Islet precursor cell (in vitro differentiated cells): ENCODE measurements at places on chromosomes 7 and 10.
A peak's percentile ranks its signal among the peaks of the same experiment; 100 is the strongest.

DNA sequence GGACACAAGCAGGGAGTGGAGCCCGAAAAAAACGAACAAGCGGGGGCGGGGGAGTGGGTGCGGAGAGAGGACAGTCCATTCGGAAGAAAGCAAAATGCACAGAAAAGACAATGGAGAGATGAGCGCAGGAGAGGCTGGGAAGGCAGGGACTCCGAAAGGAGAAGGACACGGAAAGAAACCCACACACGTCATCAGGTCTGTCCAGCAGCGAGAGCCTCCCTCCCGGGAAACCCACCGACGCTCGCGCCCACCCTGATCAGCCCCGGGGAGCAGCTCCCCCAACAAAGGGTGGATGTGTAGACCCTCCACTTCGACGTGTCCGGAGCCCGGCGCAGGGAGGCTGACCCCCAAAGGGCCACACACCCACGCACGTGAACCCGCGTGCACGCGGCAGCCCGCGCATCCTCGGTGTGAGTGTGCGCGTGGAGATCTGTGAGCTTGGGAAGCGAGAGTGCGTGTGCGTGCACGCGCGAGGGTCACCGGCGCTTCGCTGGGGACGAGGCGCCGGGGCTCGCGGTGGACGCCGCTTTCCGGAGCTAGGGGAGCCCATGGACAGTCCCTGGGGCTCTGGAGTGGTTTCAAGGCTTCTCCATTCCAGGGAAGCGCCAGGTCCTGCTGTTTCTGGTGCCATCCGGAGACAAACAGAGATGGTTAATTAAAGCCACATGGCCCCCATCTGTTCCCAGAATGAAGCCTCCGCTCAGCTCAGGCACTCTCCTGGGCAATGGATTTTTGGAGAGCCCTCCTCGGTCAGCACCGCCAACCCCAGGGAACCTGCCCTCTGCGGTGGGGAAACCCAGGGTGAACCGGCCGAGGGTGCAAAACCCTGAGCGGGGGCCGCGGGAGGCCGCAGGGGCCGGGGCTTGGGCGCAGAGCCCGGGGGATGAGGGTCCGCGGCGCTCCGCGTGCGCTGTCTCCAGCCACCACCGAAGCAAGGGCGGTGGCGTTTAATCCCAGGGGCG lies 916 bp downstream of the LAMB1 start:
- no peak for DNase-seq

GRCh38 chr10:32263300-32263699 lies 83.7 kb downstream of the EPC1 start:
- DNase-seq = no peak

DNA sequence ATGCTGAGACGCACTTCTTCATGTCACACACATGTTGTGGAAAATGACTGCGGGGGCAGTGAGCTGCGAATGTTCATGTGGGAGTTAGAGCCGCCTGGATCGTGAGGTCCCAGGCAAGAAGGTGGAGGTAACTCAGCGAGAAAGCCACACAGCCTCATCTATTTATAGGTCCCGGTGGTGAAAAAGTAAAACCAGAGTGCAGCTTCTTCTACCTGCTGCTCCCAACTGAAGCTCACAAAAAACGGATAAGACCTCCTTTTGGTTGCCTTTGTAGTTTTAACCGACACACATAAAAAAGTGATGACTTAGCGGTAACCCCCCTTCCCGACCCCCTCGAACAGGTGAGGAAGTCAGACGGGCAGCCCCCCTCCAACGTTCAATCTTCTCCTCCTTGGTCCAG lies 276.9 kb downstream of the GATA3 start:
- no peak for DNase-seq

DNA sequence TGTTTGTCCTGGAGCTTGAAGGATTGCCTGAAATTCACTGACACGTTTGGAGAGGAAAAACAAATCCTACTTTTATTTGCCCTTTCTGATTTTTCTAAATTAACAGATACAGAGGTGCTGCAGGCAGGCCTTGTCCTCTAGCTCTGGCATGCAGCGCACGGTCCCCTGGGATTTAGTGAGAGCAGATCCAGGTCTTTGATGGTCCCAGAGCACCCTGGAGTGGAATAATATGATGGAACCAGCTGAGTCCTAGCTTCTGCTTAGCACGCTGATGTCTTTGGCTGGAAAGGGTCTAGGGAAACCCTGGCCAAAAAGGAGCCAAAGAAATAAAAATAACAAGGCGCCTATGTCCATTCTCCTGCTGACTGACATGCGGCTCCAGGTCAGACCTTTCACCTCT lies 40.5 kb downstream of the C10orf120 start:
- no peak for DNase-seq

GRCh38 chr7:21305455-21306235 lies 122.2 kb upstream of the SP4 start:
- no peak for DNase-seq

DNA sequence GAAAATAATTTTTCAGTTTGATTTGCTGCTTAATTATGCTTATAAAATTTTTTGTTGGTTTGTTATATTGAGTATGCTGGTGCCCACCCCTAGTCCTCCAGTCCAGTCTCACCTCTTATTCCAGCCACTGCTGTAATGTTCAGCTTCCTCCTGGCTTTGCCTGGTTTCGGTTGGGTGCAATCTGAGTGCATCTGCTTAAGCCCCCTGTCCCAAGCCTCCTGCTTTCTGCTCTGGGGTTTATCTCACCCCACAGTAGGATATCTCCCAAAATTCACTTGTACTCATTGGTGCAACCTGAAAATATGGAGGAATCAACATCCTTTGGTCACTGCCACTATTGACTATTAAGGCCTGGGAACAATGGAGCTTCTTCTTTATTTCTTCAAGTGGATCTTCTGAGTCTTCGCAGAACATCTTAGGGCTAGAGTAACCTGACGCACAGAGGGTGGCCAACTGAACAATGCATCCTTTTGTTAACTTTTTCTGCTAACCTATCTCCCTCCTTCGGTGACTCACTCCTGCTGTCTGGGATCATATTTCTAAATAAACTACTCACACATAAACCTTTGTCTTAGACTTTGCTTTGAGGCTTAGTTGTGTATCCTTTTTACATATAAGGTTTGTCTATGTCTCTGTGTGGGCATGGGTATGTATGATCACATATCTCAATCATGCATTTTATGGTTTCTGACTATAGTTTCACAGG lies 19.1 kb upstream of the SOSTDC1 start:
- peak; percentile 82 for DNase-seq

GRCh38 chr10:133204226-133205015 lies 25.6 kb upstream of the UTF1 start:
- no peak for DNase-seq

DNA sequence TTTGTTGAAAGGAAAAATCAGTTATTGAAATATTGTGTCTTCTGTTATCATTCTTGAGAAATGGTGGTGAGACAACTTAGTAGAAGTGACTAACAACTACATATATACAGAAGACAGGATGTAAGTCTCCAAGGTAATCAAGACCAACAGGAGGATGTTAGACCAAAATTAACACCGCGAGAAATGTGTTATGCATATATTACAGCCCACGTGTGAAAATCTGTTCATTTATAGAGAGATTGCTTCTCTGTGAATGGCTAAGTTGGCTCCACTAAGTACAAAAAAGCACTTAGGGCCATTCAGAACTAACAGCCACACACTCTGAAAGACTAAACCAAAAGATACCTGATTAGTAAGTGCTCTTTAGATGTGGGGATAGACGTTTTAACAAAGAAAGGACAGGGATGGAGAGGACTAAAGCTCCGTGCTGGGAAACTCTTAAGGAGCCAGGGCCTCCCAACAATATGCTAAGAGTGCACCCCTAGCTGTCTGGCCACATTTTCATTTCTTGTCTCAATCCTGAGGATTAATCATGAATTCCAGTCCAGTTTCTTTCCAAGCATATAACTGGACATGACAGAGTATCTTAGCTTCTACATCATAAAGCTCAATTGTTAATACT lies 26.5 kb downstream of the HDAC9 start:
- no peak for DNase-seq

- peak; percentile 2 for DNase-seq
These were observed 20.3 kb upstream of the TOMM7 start for GRCh38 chr7:22842973-22843372.

GRCh38 chr7:27940341-27940740 lies 200.4 kb downstream of the TAX1BP1 start:
- DNase-seq = no peak

DNA sequence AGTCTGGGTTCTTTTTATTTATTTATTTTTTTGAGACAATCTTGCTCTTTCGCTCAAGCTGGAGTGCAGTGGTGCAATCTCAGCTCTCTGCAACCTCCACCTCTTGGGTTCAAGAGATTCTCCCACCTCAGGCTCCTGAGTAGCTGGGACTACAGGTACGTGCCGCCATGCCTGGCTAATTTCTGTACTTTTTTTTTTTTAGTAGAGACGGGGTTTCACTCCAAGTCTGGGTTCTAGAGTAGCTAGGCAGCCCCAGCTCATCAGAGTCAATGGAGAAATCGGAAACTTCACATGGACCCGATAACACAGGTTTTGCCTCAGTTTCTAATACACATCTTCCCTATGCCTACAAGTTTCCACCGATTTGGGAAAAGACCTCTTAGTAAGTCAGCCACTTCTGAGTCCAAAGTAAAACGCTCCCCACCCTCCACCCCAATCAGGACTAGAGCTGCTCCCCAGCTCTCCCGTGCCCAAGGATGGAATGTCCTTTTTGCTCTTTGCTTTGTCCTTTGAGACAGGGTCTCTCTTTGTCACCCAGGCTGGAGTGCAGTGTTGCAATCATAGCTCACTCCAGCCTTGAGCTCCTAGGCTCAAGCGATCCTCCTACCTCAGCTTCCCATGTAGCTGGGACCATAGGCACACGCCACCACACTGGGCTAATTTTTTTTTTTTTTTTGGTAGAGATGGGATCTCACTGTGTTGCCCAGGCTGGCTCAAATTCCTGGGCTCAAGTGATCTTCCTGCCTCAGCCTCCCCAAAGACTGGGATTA lies 3.8 kb upstream of the SERPINE1 start:
- DNase-seq = no peak

DNA sequence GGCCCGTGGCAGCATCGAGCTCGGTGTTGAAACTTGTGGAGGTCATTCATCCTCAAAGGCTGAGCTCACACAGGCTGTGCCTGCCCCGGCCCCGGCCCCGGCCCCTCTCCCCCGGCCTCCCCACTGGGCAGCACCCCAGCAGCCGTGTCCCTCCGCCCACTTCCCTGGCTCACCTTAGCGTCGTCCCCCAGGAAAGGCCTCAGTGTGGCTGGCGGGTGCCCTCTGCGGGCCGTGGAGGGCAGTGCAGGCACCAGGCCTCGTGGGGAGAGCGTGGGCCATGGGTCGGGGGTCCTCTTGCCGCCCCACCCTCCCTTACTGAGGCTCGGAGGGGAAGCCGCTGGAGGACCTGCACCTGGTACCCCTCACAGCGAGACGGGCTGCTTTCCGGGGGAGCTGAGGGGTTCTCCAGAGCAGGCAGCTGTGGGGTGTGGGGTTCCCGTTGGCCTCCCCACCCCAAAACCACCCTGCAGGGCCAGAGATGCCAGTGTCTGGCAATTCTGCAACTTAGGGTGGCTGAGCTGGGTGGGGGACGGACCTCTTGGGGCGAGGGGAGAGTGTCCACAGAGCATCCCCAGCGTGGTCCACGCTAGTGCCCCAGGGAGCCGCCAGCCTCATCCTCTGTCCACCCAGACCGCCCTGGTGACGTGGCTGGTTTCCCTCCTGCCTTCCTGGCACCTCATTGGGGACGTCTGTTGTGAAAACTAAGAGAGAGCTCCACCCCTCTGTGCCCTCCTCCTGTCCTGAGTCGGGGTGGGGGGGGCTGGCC lies 44.2 kb upstream of the DPYSL4 start:
- no peak for DNase-seq

DNA sequence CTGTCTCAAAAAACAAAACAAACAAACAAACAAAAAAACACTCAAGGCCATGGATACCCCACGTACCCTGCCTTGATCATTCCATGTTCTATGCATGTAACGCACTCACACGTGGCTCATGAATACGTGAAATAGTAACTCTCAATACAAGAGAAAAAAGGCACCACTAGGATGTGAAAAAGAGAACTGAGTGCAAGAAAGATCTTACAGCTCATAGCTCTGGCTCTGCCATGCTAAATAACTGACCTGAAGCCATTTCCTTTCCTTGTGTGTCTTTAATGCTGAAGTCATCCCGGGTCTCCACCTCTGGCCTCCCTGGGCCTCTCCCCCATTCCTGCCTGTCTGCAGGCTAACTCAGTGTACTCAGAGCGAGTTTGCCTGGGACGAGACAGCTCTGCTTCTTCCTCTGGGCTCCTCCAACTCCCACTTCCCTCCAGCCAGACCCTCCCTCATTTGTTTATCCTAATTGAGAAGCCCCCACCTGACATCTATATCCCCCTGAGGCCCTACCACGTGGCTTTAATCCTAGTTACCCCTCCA lies 117.3 kb downstream of the PRPF18 start:
- peak; percentile 74 for DNase-seq

GRCh38 chr7:91953618-91954017 lies 13.0 kb downstream of the AKAP9 start:
- no peak for DNase-seq

DNA sequence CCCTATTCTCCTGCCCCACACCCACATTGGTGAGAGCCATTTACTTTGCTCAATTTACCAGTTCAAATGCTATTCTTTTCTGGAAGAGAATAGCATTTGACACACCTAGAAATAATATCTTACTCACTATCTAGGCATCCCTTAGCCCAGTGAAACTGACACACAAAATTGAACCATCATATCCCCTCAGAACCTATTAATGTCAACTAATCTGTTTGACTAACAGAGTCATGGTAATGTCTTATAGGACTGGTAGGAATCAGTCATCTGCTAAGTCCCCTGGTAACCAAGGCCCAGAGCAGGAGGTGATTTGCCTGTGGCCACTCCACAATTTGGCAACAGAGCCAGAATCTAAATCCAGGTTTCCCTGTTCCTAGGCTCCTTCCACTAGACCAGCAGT lies 63.3 kb downstream of the PPP1R3C start:
- DNase-seq = no peak

GRCh38 chr7:5388905-5389433 lies 34.7 kb downstream of the TNRC18 start:
- DNase-seq = no peak

GRCh38 chr7:159042581-159043101 lies 102.0 kb downstream of the VIPR2 start:
- DNase-seq = no peak
